ENCODE measurements at places on chromosomes 5 and 9.

DNA sequence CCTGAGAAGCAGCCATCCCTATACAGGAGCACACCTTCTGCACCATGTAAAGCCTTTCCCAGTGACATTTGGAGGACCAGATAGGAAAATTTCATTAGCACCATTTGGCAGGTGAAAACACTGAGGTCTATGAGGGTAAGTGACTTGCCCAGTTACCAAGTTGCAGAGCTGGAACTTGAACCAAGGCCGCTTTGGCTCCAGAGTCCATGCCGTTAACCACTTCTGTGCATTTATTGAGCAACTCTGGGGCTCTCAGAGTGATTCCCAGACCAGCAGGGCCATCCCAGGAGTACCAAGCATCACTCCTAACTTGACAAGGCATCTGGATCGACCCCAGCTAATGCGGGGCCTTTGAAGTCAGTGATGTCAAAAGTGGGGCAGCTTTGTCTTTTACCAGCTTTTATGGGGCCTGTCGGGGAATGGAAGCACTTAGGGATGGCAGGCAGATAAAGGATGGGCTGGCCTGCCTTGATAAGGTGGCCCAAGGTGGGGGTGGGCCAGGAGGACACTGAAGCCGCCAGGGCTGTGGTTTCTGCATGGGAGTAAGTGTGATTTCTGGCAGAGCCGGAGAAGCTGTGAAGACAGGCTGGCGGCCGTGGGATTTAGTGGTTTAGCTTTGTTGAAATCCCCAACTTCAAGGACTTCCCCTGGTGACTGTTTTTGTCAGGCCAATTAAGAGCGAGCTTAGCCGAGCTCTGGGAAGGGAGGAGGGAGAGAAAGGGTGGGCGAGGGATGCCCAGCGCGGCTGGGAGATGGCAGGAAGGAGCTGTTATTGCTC is 127.3 kb downstream of the MACROH2A1 start:
- DNase-seq: no peak

DNA sequence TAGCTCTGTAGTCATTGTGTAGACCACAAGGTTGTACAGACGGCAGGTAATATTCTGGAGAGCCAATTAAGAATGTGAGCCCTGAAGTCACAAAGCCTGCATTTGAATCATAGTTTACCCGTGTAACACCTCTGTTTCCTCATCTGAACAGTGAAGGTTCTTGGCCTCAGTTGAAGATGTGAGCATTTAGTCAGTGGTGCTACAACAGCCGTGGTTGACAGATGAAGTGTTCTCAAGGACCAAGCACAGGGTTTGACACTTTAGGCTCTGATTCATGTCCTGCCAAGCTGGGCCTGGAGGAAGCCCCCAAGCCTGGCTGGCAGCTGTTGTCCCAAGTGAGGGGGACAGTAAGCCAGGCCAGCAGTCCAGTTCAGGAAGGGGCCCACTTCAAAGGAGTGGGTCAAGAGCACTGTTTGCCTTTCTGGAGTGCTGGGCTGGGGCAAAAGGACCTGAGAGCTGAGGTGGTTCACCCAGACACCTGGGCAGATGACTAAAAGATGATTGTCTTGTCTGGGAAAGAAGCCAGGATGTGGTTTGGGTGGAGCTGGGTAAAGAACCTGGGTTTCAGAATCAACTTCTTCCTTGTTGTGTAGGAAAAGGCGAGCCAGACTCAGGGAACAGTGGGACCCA is 20.7 kb downstream of the FAXDC2 start:
- no peak for DNase-seq

GRCh38 chr9:131403493-131403773 is 9.5 kb downstream of the PRRC2B start:
- no peak for DNase-seq

GRCh38 chr5:64166201-64166959 is 737 bp downstream of the RNF180 start:
- no peak for DNase-seq

- DNase-seq: no peak
These were observed 57.2 kb downstream of the CDC42SE2 start for GRCh38 chr5:131321066-131321465.

DNA sequence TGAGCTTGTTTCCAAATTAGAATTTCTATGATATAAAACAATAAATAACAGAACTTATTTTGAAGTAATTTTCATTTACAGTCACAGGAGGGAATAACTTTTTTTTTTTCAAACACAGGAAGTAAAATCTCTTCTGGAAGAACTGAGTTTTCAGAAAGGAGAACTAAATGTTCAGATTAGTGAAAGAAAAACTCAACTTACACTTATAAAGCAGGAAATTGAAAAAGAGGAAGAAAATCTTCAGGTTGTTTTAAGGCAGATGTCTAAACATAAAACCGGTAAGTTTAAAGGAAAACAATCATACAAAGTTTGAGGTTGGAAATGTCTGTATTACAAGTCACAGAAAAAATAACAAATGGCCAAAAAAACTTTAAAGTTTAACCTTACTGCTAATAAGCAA is 41.6 kb downstream of the RAB14 start:
- no peak for DNase-seq

GRCh38 chr5:139967353-139967752 is 75.7 kb downstream of the NRG2 start:
- no peak for DNase-seq

- DNase-seq: no peak
These were observed 82.3 kb upstream of the TLE4 start for GRCh38 chr9:79489261-79490000.

GRCh38 chr5:120771202-120771601 is 307.1 kb downstream of the PRR16 start:
- no peak for DNase-seq

DNA sequence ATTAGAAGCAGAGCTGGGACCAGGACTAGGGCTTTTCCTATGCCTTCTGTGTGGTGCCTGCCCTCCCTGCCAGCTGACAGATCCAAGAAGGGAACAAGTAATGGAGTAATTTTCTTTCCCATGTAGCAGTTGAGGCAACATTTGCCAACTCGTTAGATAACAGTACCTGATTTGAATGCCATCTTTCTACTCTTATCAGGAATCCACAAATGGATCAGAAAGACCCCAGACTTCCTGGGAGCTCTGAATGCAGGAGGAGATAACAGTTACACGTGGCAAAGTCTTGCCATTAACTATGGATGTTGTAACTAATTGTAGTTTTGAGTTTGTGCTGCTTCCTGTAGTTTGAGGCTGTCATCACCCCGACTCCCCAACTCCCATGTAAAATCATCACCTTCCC is 39.2 kb downstream of the RCL1 start:
- no peak for DNase-seq

- DNase-seq: no peak
These were observed 168.0 kb upstream of the SPRY4 start for GRCh38 chr5:142492781-142493281.

DNA sequence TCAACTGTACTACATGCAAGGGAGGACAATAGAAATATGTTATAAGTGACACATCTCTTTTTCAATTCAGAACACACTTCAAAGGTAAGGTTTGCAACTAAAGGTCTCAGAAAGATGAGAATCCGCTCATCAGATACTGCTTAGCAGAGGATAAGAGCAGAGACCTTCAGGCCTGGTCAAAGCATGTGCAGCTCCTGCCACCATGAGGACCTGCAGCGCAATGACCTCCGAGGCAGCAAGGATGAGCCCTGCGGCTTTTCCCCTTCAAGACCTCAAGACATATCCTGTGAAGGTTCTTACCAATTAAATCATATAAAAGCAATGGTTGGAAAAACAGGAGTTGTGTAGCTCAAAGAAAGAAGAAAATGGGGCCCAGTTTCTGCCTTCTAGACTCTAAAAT is 135.8 kb downstream of the TRIM36 start:
- no peak for DNase-seq

- DNase-seq: no peak
These were observed 620.2 kb upstream of the DMAC1 start for GRCh38 chr9:8419596-8420275.

GRCh38 chr5:116133281-116133680 is 48.5 kb downstream of the COMMD10 start:
- no peak for DNase-seq

GRCh38 chr9:36739373-36740116 is 166.8 kb downstream of the MELK start:
- no peak for DNase-seq

DNA sequence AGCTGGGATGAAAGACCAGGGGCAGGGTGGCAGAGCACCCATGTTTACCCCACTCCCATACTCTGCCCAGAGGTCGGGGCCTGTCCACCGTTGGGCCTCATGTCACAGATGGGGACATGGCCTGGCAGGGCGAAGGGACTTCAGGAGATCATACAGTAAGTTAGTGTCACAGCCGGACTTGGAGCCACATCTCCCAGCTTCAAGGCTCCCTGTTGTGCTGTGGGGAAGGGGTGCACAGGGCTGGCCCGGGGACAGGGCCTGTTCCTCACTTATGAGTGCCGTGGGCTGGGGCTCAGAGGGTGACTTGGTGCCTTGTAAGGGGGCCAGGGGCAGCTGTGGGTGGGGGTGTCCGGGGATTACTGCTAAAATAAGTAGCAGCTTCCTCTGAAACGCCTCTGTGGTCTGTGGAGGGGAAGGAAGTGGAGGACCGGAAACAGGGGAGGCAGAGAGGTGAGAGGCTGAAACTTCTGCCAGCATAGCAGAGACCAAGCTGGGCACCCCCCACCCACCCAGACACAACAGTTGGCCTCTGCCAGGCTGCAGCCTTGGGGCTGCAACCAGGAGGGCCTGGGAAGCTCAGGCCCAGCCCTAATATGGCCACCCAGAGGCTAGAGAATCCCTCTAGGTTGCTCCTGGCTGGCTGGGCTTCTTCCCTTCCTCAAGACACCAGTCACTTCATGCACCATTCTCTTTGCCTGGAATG is 41.1 kb upstream of the NEK6 start:
- DNase-seq: no peak

DNA sequence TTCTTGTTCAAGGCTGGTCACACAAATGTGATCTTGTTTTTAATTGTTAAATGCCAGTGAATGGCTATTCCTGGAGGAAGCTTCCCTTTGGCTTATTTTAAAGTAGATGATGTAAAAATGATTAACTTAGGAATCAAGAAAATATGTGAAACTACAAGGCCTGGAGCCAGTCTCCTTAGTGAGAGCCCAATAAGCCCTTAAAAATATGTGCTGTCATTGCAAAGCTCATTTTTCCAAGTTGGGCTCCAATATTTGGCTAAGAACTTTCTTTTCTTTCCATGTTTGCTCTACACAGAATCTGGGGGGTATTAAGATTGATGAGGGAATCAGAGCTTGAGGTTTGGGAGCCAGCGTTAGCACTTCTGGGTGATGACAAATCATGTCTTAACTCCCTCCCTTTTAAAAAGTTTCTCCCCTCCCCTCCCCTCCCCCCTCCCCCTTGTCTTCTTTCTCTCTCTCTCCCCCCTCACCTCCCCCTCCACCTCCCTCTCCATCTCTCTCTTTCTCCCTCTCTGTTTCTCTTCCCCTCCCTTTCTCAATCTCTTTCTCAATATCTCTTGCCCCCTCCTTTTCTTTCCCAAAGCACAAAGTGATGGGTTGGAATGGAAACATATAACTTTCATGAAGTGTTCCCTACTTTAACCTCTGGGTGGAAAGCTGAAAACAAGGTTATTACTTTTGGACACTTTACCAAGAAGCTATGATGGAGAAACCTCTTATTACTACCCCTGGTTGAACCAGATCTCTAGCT is 86.0 kb downstream of the FBXL7 start:
- DNase-seq: no peak

- DNase-seq: peak; percentile 10
These were observed 208.8 kb upstream of the TARS1 start for GRCh38 chr5:33231935-33232334.

DNA sequence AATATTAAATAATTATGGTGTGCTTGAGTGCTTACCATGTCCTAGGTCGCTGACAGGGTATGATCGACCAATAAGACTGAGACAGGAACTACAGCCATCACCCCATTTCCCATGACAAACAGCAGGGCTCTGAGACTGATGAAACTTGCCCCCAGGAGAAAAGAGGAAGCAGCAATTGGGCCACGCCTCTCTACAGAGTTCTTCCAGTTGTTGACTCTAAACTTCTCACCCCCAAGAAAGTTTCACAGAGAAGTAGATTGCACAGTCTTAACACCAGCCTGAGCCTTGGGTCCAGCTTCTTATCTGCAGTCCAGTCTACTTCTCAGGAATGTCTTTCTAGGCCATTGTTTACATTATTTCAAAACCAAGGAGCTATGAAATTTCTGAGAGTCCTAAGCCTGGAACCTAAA is 182.2 kb upstream of the ANKRD55 start:
- DNase-seq: peak; percentile 53

- DNase-seq: no peak
These were observed 175.3 kb downstream of the HMHB1 start for GRCh38 chr5:143987264-143987663.

GRCh38 chr5:40623480-40624420 is 56.0 kb upstream of the PTGER4 start:
- no peak for DNase-seq

- DNase-seq: no peak
These were observed 180.1 kb downstream of the ICE1 start for GRCh38 chr5:5602554-5602953.
